ENCODE measurements at places on chromosomes 7 and 10.

DNA sequence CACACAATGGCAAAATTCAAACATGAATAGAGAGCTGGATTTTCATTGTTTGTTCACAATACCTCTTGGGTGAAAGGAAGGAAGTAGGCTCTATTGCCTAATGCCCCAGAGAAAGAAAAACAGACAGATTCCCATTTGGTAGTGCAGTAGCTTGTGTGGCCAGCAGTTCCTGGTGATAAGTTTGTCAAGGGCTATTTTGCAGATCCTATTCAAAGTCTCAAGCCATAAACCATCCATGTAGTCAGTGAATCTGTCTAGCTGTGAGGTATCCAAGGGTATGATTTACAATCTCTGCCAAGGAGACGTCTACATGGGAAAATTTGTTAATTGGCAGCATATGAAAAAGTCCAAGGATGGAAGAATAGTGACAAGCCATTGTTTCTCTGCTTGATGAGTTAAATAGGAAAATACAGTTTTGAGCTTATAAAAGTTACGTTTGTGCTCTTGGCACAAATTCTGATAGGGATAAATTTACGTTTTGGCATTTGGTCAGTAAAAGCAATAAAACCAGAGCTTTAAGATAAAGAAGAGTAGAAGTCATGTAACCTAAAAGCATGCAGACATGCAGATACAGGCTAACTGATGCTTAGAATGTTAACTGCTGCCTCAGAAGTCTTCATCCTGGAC, 269.1 kb downstream of the GATA3 start:
- DNase-seq = no peak

DNA sequence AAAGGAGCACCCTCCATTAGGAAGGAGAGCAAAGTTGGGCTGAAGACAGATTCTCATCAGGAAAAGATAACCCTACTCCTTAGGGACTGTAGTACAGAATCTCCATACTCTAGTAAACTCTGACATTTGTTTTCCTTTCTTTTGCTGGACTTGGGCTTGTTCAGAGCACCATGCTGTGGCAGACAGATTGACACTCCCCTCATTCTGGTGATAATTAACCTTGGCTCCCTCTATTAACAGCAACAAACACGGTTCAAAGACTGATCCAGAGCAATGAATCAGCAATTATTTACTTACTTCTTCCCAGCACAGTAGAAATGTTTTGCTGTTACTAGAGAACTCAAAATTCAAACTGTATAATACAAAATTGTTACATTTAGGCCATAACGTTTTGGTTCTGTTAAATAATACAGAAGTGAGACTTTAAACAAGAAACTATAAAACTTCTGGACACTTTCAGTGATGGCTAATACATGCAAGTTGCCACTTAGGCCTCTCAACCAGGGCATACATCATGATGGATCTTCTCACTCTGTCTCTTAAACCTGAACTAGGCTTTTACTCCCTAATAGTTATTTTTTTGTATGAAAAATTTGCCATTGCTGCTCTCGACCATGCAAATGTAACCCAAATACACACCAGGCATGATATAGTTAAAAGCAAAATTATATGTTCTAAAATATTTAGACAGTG, 639.0 kb downstream of the IPMK start:
- DNase-seq = no peak

DNA sequence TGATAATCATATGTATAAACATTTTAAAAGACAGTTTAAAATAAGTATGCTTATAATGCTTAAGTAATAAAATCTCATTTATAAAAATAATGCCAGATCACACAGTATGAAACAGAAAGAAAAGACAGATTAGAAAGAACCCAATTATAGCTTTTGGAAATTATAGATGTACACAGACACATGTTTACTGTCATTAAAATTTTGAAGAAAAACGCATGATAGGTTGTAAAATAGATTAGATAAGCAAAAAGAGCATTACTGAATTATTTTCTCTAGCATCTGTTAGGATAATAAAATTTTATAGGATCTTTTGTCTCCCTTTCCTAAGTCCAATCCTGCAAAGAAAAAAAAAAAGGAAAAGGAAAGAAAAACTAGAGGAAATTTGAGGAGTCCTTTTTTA, 1107.3 kb upstream of the LRRN3 start:
- DNase-seq = no peak

DNA sequence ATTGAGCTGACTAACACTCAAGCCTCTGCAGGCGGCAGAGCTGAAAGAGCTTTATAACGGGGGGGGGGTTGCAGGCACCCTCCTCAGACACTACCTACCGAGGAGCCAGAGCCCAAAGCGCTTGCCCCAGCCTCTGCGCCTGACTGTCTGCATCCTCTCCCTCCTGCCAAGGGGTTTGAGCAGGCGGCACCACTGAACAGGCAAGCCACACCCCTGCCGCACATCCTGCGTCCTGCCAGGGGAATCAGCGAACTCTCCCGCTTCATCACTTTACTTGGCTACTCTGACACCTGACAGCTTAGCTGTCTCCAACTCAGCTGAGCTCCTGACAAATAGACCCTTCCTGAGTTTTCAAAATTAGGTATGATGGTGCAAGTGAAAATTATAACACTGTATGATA, 432.6 kb upstream of the ANKRD30A start:
- no peak for DNase-seq

DNA sequence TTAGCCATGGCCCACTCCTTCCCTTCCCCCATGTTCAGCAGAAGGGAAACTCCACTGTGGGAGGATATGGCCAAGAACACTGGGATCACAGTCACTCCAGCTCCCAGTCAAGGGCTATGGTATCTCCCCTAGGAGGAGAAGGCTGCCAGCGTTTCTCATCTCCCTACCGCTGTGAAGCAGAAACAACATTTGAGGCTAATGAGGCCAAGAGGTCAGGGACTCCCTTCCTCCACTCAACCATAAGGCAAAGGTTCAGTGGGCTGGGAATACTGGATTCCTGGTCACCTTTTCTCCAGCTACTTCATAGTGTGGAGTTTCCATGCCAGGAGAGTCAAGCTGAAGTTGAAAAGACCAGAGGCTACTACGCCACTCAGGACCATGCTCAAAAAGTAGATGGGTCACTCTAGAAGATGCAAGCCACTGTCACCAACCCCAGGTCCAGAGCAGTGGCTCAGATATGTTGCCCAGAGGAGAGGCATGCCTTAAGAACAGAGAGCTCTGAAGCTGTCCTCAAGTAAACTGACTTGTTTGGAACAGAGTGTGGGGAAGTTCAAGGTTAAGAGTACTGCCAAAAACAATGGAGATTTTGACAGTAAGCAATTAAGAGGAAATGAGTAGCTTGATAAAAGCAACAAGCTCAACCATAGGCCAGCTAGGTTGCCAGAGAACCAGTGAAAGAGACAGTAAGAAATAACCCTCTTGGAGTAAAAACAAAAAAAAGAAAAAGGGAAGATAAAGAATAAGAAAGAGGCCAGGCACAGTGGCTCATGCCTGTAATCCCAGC, 3.8 kb upstream of the TMEM140 start:
- DNase-seq = no peak

GRCh38 chr10:3229815-3230214, 57.2 kb upstream of the PITRM1 start:
- DNase-seq = no peak

DNA sequence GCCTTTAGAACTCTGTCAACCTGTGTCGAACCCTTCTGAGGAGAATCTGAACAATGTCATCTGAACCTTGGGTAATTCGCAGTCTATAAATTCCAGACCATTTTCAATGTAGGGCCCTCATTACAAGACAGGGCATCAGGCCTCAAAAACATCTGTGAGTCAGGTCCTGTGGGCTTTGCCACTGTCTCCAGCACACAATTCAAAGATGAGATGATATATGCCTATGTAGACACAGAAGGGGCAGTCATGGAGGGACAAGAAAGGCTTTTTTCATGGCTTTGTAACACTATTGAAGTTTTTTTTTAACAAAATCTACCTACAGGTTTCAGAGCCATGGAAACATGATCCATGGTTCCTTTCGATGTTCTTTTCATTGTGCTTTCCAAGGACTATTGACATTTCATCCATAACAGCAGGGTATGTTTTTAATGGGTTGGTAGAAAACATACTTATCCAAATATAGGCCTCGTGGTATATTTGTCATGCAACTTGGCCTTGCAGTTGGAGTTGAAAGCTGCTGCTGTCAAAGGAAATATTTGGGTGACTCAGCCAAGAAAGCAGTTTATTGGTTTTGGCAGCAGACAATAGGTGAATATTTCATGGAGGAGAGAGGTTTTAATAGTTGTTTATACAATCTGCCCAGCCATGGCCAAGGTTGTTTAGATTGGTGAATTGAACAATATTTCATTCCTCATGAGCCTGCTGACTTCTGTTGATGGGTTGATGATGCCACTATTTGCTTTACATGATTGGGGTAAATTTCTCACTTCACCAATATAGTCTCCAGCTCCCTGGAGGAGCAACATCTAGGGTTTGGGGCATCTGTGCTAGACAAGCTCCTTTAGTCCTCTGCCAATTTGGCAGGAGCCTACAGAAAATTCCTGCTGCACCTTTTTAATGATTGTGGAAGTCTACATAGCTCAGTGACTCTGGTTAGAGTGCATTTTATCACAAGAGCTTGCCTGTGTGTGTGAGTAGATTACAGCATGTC, 158.4 kb upstream of the TMEM72 start:
- DNase-seq = no peak

DNA sequence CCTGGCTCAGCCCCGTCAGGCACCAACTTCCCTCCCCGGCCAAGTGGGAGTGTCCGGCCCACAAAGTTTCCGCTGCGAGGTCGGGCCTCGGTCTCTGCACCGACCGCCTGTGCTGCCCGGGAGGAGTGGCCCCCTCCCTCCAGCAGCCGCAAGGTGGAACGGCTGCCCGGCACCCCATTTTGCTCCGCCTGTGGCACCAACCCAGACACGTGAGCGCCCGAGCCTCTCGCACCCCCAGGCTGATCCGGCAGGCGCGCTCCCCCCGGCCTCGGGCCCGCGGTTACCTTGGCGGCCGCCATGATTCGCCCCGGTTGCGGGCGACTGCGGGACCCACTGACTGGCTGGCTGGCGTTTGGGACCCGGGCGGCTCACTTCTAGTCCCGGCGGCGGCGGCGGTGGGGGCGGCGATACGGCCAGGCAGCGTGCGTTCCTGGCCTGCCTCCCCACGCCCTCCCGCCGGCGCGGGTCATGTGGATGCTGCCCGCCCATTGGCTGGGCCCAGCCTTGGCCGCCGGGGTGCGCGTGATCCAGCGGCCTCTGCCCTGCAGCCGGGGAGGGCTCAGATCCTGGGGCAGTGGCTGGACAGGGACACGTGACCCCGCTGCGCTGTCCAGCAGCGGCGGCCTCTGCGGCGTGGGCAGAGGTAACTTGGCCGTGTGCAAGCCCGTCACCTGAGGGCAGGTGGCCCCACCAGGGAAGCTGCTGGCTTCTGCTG, at the start of gene SLC25A13:
Gene SLC25A13, minus strand, starts transcription at position 441 of the 715 bp plus-strand sequence. Its CDS starts 142 bp downstream, at position 299.
- DNase-seq = peak; percentile 21

GRCh38 chr7:51539840-51540239, 223.2 kb upstream of the COBL start:
- DNase-seq = no peak

GRCh38 chr7:123569352-123570010, 11.9 kb upstream of the NDUFA5 start:
- DNase-seq = no peak

GRCh38 chr10:16742165-16742960, 74.9 kb downstream of the RSU1 start:
- DNase-seq = no peak

GRCh38 chr10:61066661-61067344, 122.8 kb upstream of the RHOBTB1 start:
- DNase-seq = no peak

DNA sequence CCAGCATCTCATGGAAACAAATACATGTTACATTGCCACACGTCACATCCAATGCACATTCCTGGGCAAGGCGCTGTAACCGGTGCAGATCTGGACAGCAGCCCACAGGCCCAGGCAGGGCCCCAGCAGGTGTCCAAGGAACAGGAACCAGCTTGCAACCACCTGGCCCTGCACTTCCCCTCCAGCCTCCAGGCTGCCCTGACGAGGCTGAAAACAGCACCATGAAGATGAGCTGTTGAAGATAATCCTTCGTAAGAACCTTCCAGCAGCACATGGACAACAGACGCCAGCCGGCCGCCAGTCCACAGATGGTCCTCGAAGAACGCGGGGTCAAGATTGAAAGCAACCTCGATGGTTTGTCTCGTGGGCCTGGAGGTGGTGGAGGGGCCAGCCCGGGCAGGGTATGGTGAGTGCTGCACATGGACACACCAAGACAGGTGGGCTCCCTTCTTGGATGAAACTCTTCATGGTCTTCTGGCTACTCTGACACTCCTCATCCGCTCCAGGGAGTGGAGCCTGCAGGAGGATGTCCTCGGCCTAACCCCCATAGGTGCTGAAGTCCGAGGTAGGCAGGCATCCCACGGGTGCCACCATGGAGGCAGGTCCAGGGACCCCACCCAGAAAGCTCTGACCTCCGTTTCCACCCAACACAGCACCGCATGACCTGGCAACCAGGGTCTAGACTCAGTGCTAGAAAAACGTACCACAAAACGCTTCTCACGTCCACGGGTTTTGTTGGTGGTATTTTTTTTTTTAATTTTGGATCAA, 22.9 kb downstream of the PDGFA start:
- no peak for DNase-seq

DNA sequence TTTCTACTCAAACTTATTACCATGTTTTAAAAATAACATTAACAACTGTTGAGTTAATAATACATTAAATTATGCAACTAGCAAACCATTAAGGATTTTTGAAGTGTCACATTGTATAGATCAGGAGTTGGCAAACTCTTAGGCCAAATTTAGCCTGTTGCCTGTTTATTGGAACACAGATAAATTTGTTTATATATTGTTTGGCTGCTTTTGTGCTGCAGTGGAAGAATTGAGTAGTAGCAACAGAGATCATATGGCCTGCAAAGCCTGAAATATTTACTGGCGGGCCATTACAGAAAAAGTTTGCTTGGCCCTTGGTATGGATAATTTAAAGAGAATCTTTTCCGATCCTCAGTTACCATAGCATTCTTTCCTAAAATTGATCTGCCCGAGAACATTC, 50.7 kb upstream of the TMEM236 start:
- DNase-seq = no peak

GRCh38 chr10:93566435-93567276, at the start of gene FFAR4:
Gene FFAR4, plus strand, starts transcription at chr10:93566665. Its CDS starts 56 bp downstream, at chr10:93566721.
- DNase-seq = no peak

DNA sequence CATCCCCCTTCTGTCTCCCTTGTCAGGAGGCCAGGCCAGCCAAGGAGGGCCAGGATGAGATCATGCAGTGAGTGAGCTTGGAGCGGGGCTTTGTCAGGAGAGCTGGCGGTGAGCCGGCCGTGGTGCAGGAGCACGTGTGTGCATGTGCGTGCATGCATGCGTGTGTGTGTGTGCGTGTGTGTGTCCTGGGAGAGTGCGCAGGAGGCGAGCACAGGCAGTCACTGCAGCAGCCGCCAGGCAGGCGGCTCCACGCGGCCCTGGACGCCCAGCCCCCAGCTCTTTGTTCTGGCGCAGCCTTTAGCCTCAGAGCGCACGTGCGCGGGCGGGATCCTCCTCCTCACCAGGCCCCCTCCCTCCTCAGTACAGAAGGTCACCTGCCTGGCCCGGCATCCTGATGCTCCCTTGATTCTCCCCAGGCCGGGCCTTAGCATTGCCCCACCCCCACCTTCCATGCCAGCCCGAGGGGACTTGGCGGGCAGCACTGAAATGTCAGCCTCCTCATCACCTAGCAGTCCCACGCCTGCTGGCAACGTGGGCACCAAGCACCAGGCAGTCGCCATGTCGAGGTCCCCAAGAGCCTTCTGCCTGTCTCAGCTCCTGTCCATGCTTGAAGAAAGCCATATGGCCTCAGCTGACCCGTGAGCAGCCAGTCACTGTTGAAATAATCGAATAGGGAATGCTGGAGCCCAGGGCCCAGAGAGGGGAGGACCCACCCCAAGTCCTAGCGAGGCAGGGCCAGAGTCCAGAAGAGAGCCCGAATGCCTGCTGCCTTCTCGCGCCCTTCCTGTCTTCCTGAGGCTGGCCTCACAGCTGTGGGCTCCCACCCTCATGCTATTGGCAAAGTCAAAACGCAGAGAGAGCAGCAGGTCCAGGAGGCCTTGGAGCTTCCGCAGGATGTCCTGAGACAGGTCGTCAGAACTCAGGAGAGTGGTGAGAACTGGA, 125.9 kb upstream of the PPIF start:
- DNase-seq = no peak

Measured in stimulated activated CD8-positive, alpha-beta memory T cell treated with anti-CD3 and anti-CD28 coated beads, Interleukin-2, amount 100 ng/mL, for 1 hour (primary cell).